Fibroblast of upper back skin (primary cell): ENCODE measurements at places on chromosomes 4 and X.

- peak; percentile 66 for DNase-seq
Observed at GRCh38 chrX:51876441-51876840, 17.0 kb upstream of the MAGED1 start.

GRCh38 chr4:37978248-37978924 lies 18.2 kb downstream of the PTTG2 start:
- DNase-seq, result no peak

DNA sequence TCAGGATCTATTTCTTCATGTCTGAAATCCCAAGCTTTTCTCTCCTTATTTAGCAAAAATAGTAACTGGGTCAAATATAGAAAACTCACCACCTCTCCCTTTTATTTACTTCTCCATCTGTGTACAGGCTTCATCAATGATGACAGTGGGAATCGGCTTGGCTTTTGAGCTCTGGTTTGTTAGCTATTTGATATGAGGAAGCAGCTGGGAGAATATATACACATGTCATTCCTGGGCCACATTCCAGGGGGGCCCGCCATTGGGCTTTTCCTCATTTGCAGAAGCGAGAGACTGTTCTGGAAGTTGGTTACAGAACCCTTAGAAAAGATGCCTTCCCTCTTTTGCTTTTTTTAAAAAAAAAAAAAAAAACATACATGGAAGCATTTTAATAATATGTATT lies 107.4 kb upstream of the F9 start:
- no peak for DNase-seq

- DNase-seq, result no peak
Observed at GRCh38 chr4:88382621-88383020, 4.0 kb downstream of the HERC6 start.

- DNase-seq, result no peak
Observed at GRCh38 chrX:134010690-134011089, 25.3 kb upstream of the GPC3 start.
